Cerebellum (tissue), 4 donors: ENCODE measurements at places on chromosomes 7 and 10.

DNA sequence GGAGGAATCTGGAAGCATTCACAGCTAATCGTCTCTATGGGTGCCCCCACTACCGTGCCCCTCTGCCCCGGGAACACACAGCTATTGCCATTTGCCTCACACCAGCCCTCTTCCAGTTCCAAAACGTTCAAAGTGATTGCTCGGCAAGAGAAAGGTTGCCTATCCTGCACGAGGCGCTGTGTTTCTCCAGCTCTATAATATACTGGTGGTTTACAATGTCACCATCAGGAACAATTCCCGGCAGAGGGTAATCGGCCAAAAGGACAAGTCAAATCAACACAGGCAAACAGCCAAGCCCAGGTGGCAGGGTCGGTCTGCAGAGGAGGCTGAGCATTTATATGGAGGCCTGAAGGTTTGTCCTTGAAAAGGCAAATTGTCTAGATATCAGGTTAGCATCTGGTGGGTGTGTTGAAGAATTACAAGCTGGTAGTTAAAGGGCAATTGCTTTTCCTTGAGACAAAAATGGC is 29.2 kb upstream of the TNS3 start:
- DNase-seq = no peak

DNA sequence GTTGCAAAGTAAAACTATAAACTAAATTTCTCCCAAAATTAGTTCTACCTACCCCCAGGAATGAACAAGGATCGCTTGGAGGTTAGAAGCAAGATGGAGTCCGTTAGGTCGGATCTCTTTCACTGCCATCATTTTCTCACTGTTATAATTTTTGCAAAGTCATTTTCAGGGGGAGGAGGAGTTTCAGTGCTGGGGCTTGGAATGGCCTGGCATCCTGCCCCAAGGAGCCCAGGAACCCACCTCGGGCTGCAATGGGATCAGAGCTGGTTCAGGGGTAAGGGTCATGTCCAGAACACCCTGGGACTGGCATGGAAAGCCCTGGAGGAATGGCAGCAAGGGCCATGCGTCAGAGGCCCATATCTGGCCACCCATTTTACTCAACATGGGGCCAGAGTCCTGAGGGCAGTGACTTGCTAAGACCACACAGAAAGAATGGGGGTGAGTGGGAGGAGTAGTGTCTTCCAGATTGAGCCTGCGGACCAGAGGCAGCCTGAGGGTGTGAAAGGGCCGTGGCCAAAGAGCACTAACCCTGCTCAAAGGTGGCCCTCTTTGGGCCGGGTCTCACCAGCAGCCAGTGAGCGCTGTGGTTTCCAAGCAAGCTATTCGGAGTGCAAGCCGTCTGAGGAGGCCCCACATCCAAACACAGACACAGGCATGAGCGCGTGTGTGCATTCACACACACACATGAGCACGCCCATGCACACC is 31.8 kb downstream of the GPRIN2 start:
- no peak for DNase-seq

DNA sequence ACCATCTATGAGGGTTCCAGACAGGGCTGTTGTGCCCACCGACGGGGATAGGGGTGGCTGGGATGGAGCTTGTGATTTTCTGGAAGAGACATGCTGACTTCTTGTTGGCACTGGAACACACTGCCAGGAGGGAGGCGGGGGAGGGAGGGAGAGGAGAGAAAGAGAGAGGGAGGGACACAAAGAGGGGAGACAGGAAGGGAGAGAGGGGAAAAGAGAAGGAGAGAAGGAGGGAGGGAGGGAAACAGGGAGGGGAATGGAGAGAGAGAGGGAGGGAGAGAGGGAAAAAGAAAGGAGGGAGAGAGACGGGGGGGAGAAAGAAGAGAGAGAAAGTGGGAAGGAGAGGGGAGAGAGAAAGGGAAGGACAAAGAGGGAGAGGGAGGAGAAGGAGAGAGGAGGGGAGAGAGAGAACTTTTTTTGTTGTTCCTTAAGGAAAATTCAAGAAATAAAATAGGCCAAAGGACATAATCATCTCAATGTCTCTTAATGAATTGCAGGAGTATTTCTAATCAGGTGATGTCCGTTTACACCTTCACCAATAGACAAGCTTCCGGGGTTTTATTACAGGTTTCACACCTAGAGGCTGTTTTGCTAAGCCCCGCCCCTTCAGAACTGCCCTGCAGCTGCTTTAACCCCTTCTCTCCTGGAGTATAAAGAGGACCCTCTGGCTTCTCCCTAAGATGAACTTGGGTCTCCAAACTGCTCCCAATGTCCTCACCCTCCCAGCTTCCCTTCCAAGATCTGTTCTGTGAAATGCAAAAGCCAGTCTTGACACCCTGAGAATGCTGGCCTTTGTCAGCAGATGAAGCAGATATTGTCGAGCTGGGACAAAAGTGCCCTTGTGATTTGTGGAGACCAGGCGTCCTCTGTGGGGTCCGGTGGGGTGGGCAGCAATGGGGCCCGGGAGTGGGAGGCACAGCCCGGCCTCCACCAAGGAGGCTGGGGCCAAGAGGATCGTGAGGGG is 82.0 kb upstream of the GTF2IRD1 start:
- no peak for DNase-seq

DNA sequence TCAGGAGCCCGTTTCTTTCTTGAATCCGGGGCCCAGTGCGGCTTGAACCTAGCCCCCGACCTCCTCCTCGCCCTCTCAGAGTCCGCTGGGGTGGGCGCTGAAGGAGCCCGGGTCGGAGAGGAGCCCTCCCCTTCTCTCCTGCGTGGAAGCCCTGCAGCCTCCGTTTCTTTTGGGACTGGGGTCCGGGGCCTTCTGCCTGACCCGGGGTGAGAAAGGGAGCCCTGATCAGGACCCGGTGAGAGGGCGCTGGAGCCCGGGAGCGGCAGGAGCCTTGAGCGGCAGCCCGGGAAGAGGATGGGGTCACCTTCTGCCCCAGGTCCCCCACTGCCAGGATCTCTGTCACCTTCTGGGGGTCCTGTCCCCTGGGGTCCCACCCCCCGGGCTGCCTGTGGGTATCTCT is 162.3 kb downstream of the ZNF33B start:
- no peak for DNase-seq

GRCh38 chr10:113491967-113492565 is 60.8 kb upstream of the HABP2 start:
- DNase-seq = no peak
